Stimulated activated CD4-positive, alpha-beta T cell treated with anti-CD3 and anti-CD28 coated beads, TNF-alpha, amount 100 ng/mL, for 24 hours (primary cell): ENCODE measurements at places on chromosomes 7 and 10.

DNA sequence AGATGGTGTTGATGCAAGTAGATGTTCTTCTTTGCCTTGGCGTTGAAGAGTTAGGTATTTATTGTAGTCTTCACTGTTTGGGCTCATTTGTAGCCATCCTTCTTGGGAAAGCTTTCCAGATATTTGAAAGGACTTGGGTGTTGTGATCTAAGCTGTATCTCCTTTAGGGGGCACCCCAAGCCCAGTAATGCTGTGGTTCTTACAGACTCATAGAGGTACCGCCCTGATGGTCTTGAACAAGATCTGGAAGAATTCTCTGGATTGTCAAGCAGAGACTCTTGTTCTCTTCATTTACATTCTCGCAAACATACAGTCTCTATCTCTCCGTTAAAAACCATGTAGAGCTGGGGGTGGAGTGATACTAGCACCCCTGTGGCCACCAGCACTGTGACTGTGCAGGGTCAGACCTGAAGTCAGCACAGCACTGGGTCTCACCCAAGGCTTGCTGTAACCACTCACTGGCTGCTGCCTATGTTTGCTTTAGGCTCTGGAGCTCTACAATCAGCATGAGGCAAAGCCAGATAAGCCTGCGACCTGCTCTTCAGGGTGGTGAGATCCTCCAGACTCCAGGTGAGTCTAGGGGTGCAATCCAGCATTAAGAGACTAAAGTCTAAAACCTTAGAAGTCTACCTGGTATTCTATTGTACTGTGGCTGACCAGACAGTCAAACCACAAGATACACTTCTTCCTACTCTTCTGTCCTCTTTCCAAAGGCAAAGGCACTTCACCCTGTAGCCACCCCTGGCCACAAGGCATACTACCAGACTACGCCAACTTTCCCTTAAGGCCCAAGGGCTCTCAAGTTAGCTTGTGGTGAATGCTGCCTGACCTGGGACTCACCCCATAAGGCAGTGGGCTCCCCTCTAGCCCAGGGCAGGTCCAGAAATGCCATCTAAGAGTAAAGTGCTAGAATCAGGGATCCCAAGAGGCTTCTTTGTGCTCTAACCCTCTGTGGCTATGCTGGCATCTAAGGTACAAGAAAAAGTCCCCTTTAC is 209.7 kb upstream of the TMEM196 start:
- DNase-seq: no peak

DNA sequence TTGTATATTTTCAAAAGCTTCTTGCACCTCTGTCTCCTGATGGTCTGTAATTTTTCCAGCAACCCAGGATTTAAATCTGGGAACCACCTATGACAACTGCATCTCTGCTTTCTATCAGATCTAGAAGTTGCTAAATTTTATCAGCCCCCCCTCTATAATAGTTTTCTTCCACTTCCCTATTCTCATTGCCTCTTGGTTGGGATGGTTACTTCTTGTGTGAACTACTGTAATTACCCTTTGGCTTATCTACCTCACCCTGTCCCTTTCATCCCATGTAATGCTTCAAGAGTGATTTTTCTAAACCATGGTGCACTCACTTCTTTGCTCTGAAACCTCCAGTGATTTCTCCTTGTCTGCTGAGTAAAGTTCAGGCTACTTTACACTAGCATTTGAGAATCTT is 92.3 kb downstream of the BMPR1A start:
- DNase-seq: no peak

DNA sequence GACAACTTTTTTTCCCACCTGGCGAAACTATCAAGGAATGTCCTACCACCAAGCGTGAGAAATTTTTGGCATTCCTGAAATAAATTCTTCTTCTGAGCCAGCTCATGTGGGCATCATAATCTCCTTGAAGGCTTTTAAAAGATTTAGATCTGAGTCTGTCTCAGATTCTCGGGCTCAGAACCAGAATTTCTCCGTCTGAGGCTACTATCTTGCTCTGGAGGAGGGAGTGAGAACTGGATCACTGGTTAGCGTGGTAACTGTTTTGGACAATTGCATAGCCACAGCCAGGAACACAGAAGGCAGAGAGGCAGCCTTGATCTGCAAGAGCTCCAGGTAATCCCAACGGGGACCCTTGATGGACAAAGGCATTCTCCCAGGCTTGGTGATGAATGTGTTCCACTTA is 1.0 kb upstream of the PLAC9 start:
- DNase-seq: no peak

GRCh38 chr10:50456719-50457118 is 167.0 kb downstream of the SGMS1 start:
- DNase-seq: no peak

DNA sequence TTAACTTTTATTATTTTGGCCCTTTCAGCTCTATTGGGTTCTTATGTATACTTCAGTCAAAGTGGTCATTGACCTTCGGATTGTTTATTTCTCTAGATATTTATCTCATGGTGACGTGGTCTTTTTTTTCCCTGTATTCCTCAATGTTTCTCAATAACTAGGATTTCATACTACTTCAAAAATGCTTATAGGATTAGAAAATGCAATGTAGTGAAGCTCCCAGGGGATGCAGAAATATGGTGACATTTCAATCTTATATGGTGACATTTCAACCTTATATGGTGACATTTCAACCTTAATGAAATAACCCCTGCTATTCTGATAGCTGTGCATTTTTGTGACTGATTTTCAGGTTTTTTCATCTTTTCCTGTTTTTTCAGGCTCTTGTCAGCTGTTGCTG is 51.4 kb downstream of the CHRM2 start:
- DNase-seq: no peak
